ENCODE measurements at places on chromosomes 3 and 15.

DNA sequence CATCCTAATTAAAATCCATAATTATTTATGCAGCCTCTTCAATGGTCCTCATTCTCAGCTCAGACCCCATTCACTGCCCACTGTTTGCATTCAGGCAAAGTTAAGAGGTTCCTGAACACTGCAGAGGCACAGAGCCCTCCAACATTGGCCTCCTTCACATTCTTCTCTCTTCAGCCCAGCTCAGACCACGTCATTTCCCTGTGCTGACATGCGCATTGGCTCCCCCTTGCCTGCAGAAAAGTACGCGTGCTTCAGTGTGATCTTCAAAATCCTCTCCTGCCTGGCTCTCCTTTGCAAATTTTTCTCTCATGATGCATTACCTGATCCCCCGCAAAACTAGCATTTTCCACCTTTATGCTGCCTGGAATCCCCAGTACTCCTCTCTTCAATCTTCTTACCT is 552.3 kb downstream of the NTRK3 start:
- DNase-seq: no peak

GRCh38 chr3:197363553-197364409 is 65.4 kb upstream of the DLG1 start:
- no peak for DNase-seq

- DNase-seq: no peak
Measured at GRCh38 chr15:66133247-66133885, 120.2 kb downstream of the MEGF11 start.

DNA sequence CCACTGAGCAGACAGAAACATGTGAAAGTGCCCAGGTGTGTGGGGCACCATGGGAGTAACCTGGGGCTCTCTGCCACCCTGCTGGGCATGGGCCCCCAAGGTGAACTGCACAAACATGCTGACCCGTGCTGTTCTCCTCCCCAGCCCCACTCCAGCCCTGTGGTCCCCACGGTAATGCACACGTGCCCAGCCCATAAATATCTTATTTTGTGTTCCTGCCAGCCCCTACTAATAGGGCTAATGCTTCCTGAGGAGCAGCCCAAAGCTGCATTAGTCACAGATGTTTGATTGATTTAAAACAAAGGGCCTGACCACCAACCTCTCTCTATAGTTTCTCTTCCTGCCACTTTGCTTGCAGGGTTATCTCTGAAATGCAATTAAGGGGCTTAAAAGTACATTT is 95.4 kb downstream of the ABHD5 start:
- no peak for DNase-seq

- no peak for DNase-seq
Measured at GRCh38 chr3:64856977-64857516, 169.2 kb upstream of the ADAMTS9 start.

DNA sequence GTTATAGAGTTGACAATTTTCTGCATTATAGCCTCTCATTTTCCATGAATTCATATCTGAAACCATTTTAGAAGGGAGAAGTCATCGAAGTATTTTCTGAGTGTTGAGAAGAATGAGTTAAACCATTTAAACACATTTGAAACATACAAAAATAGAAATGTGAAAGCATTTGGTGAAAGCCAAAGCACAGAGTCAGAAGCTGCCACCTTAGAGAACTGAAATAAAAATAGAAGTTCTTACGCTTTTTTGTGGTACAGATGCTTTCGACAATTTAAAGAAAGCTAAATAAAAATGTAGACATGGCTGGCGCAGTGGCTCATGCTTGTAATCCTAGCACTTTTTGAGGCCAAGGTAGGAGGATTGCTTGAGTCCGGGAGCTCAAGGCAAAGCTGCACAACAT is 9.0 kb downstream of the FANCD2OS start:
- no peak for DNase-seq

DNA sequence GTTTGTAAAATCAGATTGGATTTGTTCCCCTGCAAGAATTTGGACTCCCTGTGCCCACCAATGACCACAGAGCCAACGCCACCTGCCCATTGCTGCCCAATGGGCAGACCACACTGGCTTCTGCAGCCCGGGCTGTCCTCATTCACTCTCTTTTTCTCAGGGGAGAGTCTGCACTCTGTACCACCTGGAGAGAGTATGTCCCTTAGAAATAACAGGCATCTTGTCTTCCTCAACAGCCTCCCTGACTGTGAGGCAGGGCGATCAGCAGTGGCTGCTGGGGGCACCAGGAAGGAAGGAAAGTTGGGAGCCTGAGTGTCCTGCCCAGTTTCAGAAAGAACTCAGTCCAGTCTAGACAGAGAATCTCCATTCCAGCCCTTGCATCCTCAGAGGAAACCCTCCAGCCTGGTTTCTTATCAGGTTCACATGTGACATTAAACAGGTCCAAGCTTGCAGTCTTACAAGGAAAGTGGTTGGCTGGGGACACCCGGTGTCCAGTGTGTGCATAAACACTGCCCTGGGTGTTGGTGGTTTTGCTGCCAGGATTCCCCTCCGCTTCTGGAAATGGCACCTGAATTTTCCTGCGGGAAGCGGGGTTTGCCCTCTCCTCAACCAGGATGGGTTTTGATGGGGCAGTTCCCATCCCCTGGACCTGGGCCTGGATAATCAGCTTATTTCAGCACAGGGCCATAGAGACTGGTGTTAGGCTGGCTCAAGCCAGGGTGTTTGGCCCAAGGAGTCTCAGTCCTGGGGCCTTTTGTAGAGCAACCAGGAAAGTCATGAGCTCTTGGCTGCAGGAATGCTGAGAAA is 37.2 kb downstream of the SSUH2 start:
- peak; percentile 57 for DNase-seq

DNA sequence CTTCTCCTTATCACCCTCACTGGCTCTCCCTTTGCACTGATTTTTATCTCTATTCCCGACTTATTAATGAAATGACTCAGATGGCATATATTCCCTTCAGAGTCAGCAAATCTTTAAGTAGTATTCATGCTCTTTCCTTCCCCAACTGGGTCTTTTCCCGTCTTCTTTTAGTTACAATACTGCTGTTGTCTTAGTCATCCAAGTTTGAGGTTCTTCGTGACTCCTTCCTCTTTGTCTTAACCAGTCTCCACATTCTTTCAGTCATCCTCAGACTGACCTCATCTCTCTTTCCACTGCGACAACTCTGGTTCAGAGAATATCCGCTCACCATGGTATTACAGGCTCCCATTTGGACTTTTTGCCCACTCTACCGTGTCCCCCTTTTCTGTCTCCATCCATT is 12.4 kb downstream of the WDR5B start:
- no peak for DNase-seq

DNA sequence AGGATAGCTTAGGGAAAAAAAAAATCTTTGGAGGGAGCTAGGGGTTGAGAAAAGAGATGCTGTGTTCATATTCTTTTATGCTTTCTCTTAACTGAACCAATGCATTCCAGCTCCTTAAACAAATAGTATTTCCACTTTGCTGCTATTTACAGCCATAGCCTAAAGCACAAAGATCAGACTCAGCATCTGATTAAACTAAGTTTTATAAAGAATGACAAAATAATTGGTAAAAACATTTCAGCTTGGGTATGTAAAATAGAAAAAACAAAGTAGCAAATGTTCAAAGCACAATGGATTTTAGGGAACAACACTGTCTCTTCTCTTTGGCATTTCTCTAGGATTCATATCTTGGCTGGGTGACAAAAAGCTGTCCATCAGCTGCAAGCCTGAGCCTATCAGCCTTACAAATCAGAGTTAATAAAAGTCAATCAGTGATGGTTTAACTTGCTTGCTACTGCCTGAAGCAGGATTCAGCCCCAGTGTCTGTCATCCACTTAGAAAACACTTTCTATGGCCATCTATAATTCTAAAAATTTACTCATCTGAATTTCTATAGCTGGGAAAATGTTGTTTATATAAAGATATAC is 232.1 kb upstream of the CDIN1 start:
- no peak for DNase-seq

DNA sequence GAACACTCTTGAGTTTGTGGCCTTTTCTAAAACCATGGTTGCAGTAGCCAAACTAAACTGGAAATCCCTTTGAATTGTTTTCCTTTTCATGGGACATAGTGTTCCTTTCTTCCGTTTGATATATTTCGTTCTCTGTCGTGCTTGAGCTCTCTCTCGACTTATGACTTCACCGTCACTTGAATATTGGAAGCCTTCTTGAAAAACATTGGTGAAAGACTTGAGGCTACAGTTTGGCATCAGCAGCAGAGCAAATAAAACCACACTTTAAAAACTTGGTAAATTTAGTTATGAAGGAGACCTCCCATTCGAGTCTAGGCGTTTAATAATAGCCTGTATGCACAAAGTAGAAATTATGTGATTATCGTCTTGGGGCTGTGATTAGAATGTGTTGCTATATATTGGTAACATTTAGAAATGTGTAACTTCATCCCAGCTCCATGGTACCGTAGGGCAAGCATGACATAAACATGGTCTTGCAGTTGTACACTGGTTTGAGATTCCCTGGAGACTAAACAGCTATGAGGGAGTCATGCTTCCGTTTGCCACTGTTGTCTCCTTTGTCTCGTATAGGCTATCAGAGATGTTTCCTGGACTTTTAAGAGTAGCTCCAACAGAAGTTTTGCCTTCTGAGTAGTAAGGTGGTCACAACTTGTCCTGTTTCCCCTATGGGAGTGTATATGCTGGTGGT is 122.3 kb downstream of the PTPRG start:
- DNase-seq: no peak

DNA sequence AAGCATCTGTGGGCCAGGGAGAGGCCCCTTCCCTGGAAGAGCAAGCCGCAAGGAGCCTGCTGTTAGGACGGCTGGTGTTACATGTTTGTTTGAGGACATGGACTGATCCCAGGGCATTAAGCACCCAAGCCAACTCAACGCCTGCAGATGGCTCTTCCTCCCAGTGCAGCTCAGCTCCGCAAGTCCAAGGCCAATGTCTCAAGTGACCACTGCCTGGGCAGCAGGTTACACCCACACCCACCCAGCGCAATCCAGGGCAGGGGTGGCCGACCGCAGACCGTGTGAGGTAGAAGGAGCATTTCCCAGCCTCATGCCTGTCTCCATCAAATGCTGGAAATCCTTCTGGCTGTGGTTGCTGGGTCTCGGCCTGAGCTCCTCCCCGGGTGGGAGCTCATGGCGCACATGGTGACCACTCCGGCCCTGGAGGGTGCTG is 14.5 kb downstream of the GP5 start:
- DNase-seq: no peak

Data from glutamatergic neuron (in vitro differentiated cells).